ENCODE measurements at places on chromosomes 7 and 10.

GRCh38 chr7:139570119-139570518, 46.6 kb downstream of the CLEC2L start:
- no peak for DNase-seq

- no peak for DNase-seq
These were observed 23.4 kb downstream of the SMURF1 start for GRCh38 chr7:99120501-99120900.

DNA sequence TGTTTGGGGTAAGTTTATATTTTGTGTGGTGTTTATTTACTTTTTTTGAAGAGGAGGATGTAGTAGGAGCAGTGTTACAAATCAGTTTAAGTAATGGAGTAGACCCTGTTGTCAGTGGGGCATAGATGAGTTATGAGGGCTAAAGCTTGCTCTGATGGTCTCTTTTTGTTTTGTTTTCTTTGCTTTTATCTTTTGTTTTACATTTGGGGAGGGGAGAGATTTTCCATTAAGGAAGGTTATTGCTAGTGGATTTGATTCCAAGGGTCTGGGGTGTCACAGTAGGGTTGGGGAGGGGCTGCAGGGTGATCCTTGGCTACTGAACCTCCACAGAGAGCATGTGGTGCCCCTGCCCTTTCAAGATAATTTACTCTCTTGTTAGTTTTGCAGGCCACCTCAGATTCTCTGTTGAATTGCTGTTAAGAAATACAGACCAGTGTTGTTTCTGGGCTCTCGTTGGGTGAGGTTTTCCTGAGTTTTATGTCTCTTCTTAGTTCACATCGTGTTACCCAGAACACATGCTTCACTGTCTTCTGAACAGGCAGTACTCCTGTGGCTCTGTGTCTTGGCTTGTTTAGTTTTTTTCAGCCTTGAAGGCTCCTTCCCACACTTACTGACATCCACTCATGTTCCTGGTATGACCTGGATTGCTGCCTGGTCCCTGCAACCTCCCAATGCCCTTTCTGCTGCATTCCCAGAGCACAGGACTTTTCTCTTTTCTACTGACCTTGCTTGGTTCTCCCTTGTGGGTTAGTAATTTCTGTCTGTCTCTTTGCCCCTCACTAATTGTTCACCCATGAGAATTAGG, 4.2 kb downstream of the KIFBP start:
- no peak for DNase-seq

GRCh38 chr7:134174795-134175261, 47.7 kb downstream of the LRGUK start:
- no peak for DNase-seq

GRCh38 chr10:3868271-3868664, 83.3 kb upstream of the KLF6 start:
- no peak for DNase-seq

DNA sequence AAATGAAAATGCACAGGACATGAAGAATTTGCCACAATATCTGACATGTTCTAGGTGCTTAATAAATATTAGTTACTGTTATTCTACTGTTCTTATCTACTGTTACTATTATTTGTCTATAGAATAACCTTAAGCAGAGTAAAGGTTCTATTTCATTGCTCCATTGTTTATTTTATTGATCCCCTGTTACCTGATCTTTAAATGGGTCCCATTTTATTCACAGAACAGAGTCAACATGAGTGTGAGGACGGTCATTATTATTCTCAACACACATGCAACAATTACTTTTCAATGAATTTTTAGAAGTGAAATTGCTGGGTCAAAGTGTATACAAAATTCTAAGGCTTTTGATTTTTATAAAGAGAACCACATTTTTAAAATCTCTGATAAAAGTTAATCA, 186.9 kb downstream of the AHR start:
- no peak for DNase-seq

GRCh38 chr10:124612611-124613498, 131.3 kb downstream of the FAM53B start:
- DNase-seq, result no peak

GRCh38 chr10:79024720-79025198, 44.0 kb upstream of the ZMIZ1 start:
- DNase-seq, result no peak

DNA sequence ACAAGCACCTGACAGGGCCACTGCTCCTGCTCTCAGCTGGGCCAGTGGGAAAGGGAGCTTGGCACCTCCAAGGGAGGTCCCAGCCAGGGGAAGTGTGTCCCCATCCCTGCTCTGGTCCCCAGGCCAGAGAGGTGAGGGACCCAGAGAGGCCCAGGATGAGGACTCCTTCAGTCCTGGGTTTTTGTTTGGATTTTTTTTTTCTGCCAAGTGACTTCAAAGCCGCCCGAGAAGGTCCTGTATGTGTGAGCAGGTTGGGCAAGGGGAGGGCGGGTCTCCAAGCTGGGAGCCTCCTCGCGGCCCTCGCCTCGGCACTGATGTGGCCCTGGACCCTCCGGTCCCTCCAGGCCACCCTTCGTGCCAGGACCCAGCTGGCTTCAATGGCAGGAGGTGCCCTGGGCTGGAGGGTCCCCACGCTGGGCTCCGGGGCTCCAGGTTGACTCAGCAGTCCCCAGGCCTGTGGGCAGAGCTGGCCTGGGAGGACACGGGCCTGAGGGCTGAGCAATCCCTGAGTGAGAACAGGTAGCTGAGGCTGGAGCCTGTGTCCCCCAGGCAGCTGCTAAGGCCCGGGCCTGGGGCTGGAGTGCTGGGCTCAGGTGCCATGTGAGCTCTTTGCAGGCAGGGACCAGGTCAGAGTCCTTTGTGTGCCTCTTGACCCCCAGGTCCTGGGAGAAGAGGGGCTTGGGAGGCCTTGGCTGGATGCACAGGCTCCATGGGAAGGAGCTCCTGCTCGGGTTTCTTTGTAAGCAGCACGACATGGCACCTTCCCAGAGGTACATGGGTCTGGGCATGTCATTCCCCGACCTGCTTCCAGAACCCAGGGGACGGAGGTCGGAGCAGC, 140.6 kb downstream of the FAM53B start:
- no peak for DNase-seq

GRCh38 chr10:124351481-124352220, 67.1 kb downstream of the OAT start:
- DNase-seq, result no peak

GRCh38 chr10:61860964-61861758, 40.3 kb upstream of the ARID5B start:
- no peak for DNase-seq

- DNase-seq, result no peak
These were observed 323.1 kb downstream of the ADK start for GRCh38 chr10:74474022-74474713.

DNA sequence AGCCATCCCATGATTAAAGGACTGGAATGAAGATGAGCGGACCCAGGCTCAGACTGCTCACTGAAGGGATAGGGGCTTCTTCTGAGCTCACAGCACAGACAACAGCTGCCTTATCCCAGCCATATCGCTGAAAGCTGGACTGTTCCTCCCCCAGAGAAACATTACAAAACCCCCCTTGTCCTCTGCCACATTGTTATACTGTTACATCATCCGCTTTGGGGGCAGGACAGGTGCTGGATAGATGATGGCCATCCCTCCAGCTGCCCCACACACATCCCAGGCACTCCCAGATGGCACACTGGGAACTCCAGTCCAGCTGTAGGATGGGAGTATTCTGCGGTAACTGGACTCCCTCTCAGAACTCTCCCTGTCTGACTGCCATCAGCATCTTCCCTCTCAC, 58.7 kb upstream of the BTRC start:
- no peak for DNase-seq

- DNase-seq, result no peak
These were observed 45.9 kb downstream of the ASZ1 start for GRCh38 chr7:117381362-117381761.

DNA sequence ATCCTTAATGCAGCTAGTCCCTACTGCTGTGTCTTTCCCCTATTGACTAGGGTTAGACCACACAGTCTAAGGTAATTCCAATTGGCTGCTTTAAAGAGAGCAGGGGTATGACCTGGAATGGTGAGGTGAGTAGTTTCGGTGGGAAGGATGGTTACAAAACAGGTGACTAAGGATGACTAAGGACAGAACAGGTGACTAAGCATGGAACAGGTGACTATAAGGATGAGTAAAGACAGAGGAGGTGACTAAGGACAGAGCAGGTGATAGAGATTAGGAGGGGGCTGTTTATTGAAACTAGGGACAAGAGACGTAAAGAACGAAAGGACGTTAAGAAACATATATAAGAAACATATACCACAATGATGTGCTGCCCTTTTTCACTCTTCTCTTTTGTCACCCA, 145.1 kb upstream of the TMEM106B start:
- no peak for DNase-seq

- DNase-seq, result no peak
These were observed 663.1 kb downstream of the SH2D4B start for GRCh38 chr10:81200801-81201200.

DNA sequence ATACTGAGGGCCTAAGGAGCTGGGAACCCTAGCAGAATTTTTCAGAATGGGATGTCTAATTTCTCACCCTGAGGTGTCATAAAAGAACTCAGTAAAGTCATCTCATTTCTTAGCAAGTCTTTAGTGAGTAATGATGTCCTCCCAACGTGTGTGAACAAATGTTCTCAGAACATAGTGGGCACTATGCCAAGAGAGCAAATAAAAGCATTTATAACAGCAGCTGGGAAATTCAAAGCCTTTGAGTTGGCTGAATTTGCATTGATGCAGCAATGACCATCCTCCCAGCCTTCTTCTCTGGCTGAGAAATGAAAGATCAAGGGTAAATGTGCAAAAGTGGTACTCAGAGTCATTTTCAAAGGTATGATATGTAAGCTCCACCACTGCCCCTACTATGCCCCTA, 109.4 kb downstream of the FAM107B start:
- DNase-seq, result no peak

DNA sequence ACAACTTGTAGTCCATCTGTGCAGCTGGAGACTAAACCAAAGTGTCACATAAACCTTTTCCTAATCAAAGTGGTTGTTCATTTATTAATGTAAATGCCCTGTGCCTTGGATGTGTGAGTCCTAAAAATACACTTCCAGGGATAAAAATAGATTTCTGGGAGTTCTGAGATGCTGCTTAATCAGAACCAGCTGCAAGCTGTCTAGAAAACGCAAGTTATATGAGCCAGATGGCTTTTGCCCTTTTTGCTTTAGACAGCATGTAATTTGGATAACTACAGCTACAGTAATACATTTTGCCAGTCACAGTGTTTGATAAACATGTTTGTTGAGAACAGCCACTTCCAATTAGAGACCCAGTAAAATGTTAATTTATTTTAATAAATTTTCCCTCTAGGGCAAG, 185.1 kb upstream of the PRPS1L1 start:
- no peak for DNase-seq
